Ecto neural progenitor cell (in vitro differentiated cells): ENCODE measurements at places on chromosomes 6 and 20.

DNA sequence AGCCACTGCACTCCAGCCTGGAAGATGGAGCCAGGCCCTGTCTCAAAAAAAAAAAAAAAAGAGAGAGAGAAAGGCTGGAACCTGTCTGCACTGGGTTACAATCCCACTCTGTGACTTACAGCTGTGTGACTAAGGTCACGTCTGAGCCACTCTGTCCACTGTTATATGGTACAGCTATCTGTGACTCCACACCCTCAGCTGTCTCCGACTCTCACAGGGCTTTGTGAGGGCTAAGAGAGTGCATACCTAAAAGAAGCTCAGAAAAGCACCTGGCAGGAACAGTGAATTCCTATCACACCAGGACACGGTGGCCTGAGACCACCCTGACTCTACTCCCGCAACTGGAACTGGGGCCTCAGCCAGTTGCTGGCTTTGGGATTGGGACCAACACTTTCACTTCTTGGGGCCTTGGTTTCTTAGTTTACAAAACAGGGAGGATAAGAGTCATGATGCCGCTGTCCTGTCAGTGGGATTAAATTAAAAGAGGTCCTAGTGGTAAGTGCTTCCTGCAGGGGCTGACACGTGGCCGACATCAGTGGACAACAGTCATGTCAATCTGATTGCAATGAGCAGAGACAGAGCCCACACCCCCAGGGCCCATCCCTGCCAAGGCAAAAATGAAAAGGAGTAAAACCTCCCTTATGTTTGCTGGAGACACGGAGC lies 5.7 kb upstream of the CD93 start:
- no peak for DNase-seq

- no peak for DNase-seq
These were observed 12.9 kb upstream of the FUT9 start for GRCh38 chr6:96002912-96003311.

GRCh38 chr6:20827798-20828197 lies 293.5 kb downstream of the CDKAL1 start:
- no peak for DNase-seq

GRCh38 chr6:42140032-42140431 lies 2.4 kb downstream of the C6orf132 start:
- no peak for DNase-seq

DNA sequence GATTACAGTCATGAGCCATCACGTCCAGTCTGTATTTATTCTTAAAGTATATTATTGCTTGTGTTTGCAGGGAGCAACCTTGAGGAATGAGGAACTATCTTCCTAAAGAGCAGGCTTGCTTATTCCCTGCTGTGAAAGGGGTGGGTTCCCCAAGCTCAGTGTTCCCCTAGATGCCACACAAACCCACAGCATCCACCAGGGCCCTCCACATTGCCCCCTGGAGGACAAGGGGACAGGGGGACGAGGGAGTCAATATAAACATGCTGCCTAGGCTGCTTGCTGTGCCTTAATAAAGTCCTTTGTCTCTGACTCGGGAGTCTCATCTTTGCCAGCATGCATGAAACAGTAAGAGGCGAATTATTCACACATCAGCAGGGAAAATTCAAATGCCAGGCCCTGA lies 8.0 kb upstream of the IDH3B start:
- DNase-seq = no peak

DNA sequence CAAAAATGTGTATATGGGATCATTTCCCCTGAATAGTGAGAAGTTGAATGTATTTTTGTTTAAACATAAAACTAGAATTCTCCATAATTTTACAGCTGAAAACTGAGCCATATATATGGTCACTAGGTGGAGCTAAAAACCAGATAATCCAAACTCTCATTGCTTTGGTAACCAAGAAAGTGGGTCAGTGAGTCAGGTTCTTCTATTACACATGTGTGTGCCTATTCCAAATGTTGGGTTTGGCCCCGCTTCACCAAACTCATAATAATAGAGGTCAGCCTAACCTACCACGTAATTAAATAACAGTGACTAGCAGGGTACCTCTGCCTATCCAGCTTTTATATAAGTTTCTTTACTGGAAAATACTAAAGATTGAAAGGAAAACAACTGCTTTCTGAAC lies 19.3 kb upstream of the RNGTT start:
- DNase-seq = no peak

GRCh38 chr6:53926505-53926904 lies 131.7 kb downstream of the LRRC1 start:
- no peak for DNase-seq

DNA sequence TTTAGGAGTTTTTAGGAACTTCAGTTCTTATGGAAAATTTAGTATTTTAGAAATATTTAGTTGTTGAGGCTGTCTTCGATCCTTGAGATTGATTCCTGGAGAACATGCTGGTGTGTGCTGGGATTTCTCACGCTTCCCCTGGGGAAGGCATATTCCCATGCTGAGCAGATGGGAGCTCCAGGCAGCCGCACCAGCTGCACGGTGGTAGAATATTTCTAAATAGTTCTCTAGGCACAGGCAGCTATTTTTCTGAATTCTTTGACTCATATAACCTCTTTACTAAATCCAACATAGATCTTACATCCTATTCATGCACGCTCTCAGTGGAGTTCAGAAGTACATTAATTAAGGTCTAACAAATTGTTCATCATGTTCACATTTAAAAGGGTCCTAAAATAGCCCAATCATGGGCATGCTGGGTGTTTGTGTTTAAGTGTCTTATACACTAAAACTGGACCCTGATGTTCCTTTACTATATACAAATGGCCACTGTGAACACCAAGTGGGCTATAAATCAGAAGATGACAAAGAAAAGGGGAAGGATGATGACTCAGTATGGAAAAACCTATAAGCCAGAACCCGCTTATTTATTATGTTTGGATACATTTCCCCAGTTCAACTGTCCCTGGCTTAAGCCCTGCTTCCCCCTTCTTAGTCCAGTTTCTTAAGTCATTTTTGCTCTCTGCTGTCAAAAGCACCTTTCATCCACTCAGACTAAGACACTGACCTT lies 138.5 kb downstream of the UST start:
- DNase-seq = no peak

- no peak for DNase-seq
These were observed 18.7 kb downstream of the ADRM1 start for GRCh38 chr20:62321521-62321948.

DNA sequence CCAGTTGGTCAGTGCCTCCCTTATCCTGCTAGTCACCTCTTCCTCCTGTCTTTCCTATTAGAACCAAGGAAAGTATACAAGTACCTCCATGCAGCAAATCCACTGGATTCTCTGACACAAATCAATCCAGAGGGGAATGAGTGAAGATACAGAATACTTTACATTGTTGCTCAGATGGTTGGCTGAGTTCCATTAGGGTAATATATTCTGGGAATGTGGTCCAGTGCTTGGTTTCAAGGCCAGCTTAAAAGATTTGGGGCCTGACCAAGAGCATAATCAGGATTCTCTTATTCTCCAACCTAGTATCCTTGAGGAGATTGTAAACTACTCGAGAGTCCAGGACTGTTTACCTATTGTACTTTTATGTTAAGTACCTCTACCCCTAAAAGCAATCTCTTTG lies 23.0 kb downstream of the CARMIL1 start:
- DNase-seq = no peak

GRCh38 chr6:153401751-153402150 lies 270.7 kb upstream of the RGS17 start:
- no peak for DNase-seq

GRCh38 chr6:134340179-134340975 lies 22.5 kb upstream of the SGK1 start:
- DNase-seq = no peak

DNA sequence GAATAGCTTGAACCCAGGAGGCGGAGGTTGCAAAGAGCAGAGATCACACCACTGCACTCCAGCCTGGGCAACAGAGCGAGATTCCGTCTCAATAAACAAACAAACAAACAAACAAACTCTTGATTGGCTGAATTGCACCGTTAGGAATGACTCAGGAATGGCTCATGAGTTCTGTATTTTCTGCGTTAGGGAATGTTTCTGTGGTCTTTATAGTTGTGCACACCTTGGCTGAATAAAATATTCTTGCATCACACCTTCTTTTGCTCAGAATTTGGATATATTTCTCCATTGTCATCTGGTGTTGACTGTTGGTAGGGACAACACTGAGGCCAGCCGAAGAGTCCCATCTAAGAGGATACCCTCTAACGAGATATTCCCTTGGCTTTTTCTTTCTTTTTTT lies 19.6 kb upstream of the PI16 start:
- no peak for DNase-seq

GRCh38 chr20:24050119-24050518 lies 61.5 kb upstream of the GGTLC1 start:
- no peak for DNase-seq

DNA sequence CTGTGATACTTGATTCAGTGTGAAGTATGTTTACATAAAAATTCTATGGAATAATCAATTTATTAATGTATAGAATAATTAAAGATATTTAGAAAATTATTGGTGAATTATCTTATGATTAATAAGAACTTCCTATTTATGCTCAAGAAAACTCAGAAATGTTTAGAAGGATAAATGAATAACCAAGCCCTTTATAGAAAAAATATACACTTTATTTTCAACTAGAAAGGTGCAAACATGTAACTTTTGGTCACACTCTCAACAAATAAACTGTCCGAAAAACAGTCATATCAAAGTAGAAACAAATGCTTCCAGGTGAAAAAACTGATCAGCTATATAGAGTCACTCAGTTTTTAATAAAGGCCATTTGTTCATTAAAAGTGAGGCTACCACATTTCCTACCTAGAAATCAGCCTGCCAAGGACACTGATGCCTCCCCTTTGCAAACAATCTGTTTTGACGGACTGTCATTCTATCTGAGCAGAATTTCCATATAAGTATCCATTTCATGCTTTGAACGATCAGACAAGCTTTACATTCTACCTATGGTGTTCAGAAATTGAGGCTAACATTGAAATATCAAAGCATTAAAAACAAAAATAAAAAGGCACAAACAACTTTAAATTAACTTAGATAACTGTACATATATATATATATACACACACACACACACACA lies 3.0 kb downstream of the CCN2 start:
- no peak for DNase-seq

GRCh38 chr20:58240471-58240870 lies 12.0 kb upstream of the ANKRD60 start:
- DNase-seq = no peak
